ENCODE measurements at places on chromosomes 1 and 21.

- no peak for DNase-seq
Observed at GRCh38 chr1:208942394-208943130, 641.0 kb upstream of the CAMK1G start.

DNA sequence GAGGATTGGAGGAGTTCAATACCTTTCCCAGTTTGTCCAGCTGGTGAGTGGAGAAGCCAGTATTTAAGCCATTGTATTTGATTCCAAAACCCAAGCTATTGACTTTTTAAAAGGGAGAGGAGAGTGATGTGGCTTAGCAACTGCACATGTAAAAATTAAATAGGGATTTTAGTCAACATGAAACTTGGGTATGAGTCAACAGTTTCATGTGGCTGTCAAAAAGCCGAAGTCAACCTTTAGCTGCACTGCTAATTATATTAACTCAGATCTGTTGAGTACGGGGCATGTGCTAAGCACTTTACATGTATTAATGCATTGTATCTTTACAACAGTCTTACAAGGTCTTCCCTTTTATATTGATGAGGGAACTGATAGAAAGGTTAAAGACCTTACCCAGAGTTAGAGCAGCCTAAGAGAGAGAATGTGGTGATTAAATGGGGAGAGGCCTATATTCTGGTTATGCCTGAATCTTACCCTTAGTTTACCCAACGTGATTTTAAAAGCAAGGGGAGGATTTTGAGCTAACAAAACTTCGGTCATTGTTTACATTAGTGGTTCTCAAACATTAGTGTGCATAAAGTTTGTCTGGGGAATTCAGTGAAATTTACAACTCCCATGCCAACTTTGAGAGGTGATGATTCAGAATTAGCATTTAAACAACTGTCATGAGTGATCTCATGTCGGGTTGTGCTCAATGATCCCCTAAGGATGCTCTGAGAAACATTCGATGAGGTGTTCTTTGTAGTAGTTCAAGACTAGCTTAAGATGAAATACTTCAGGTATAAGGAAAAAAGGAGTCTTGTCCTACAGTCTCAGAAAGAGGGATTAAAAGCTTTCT lies 6.9 kb upstream of the SLC35F3 start:
- DNase-seq = no peak

GRCh38 chr1:214296860-214297745 lies 16.1 kb downstream of the SMYD2 start:
- no peak for DNase-seq

DNA sequence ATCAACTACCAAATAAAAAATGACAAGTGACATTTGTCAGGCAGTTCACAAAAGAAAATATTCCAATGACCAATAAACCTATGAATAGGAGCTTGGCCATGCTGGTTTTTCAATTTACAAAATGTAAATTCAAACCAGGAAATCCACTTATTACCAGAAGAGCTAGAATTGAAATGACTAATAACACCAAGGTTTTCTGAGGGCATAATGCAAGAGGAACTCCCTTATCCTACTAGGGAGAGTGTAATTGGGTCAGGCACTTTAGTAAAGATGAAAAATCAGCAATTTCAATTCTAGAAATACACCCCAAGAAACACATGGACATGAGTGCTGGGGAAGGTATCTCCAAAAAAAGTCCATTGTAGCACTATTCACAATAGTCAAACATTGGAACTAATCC lies 16.7 kb upstream of the TIAM1 start:
- DNase-seq = no peak

GRCh38 chr1:23506376-23507107 lies 22.6 kb upstream of the ASAP3 start:
- no peak for DNase-seq

DNA sequence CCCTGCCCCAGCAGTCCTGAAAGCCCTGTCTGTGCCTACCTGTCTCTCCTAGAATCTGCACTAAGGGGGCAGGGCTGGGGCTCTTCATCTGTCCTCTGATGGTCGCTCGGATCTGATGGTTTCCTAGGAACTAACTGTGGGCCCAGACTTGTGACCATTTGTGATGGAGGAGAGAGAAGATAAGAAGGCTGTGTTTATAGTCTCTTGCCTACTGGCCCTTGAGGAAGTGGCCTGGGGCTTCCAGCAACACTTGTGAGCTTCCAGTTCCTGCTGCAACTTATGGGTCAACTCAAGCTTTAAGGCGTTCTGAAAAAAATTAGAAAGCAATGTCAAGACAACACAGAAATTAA lies 53.2 kb upstream of the SYNC start:
- no peak for DNase-seq

DNA sequence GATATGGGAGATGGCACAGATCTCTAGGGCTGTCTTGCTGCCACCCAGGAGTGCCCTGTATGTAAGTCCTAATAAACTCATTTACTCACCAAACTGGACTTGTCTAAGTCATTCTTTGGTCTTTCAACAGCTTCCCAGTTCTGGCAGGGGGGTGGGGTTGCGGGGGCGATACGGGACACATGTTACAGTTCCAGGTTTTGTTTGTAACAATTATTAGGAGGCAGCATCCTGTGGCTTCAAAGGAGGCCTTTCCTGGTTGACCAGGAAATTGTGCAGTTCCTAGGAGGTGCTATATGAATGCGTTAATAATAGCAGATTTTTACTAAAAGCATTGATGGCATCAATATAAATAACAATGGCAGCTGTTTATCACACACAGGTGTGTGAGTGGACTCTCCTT lies 42.7 kb upstream of the TRIM45 start:
- DNase-seq = no peak

- DNase-seq = no peak
Observed at GRCh38 chr1:15838721-15839120, 8.8 kb upstream of the SPEN start.

DNA sequence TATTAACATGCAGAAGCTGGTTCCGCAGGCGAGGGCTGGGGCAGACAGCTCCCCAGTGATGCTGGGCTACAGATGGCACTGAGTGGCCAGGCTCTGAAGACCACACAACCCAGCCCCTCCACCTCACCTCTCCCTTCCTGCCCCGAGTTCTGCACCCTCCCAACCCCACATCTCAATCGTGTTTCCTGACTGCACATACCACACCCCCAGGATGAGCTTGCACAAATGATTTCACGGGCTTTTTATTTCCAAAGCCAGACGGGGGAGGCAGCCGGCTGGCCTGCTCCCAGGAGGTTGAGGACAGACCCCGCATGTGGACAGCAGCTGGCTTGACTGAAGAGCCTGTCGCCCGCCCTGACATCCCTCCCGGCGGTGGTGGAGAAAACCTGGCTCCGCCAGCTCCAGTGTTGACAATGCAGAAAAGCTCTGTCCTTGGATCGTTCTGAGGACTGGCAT lies 21.4 kb upstream of the ALDH4A1 start:
- no peak for DNase-seq

DNA sequence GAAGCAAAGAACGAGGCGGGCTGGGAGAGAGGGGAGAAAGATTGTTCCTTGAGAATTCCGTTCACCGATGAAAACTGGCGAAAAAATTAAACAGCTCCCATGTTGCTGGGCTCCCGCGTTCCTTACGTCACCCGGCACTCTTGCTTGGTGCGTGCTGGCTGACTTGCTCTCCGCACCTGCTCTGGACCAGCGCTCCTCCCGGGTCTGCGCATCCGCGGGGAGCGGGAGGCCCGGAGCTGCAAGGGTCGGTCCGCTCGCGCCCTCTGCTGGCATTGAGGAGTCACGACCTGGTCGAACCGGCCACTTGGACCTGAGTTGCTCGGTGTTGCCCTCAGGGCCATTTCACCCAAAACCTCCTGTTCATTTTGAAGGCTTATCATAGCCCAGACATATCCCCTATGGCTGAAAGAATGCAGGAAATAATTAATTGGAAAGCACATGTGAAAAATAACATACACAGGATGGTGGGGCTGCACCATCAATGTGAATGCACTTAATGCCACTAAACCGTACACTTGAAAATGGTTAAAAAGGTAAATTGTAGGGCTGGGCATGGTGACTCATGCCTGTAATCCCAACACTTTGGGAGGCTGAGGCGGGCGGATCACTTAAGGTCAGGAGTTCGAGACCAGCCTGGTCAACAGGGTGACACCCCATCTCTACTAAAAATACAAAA lies 98.9 kb upstream of the BACE2 start:
- peak; percentile 63 for DNase-seq

- DNase-seq = no peak
Observed at GRCh38 chr1:243474906-243475305, 219.1 kb downstream of the SDCCAG8 start.

DNA sequence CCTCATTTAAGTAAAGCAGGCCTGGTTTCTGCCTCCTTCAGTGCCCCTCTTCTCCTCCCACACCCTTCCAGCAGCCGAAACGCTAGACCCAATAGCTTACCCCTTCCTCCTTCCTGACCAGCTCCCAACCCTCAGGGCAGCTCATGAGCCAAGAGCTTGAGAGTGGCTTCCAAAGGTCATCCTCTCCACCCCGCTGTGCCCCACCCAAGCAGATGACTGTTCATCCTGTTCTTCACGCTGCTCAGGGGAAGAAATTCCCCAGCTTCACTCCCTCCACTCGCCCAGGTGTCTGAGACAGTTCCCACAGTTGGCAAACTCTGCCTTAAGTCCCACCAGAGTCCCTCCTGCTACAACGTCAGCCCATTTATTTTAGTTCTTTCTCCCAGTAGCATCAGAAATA lies 23.4 kb downstream of the ARHGEF19 start:
- DNase-seq = no peak

DNA sequence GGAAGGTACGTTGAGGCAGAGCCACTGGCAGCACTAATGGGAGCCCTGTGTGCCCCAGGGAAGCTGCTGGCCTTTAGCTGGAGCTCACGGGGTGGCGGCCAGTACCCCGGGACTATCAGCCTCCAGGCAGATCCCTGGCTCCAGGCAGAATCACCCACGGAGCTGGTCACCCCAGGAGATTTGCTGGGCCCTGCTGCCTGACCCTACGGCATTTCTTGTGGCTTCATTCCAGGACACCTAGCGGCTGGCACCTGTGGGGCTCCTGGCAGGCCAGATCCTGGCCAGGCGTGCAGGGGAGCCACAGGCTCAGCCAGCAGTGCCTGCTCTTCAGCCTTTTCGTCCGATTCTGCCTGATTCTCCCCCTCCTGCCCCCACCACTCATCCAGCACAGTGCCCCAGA lies 7.1 kb downstream of the PADI1 start:
- no peak for DNase-seq

DNA sequence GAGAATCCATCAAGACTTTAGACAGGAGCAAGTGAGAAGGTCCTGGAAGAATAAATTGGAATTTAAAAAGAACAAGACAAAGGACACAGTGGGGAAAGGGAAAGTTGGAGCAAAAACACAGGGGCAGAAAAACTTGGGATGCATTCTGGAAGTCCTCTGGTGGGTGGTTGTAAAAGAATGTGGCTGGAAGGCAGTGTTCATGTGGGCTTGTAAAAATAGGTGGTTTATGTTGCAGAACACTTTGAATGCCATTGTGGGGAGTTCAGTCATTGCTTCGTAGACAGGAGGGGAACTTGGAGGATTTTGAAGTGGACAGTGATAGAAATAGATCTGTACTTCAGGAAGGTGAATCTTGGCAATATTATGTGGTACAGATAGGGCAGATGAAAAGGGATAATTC lies 15.2 kb downstream of the KIF1B start:
- no peak for DNase-seq

DNA sequence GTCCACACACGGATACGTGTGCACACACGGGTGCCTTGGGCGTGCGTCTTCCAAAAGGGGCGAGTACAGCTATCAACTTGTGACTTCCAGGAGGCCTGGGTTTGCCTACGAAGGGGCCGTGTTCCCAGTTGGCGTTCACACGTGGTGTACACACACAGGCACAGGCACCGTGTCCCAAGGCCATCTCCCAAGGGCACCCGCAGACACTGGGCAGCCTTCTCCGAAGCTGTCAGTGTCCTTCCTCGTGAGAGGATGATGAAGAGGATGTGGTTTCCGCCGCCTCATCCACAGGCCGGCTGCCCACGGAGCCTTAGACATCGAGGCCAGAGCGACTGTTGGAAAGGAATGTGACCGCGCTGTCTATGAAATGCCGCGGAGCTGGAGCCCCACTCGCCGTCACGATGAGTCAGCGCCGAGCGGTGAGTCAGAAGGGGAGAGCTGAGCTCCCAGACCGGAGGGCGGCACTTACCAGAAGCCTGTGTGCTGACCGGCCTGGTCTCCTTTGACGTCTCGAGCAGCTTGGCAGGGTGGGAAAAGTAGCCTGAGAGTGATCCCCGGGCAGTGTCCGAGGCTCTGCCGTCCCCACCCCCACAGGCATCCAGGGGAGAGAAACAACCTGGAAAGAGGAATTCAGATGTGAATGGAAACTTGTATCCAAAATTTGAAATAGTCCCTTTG lies 141.4 kb upstream of the ARHGEF16 start:
- DNase-seq = peak; percentile 58

DNA sequence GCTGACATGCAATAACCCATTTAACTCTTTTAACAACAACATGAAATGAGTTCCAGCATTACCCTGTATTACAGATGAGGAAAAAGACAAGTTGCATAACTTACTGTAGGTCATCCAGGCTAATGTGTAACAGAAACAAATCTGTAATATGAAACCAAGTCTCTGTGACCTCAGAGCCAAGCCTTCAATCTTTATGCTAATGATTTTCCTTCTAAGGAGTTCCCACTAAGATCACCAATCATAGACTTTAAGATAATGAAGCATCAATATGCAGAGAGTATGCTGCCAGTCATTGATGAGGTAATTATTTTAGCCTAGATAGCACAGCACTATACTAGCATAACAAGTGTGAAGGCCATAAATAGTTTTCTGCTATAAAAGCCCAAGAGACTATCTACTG lies 35.6 kb upstream of the RNPC3 start:
- DNase-seq = no peak

DNA sequence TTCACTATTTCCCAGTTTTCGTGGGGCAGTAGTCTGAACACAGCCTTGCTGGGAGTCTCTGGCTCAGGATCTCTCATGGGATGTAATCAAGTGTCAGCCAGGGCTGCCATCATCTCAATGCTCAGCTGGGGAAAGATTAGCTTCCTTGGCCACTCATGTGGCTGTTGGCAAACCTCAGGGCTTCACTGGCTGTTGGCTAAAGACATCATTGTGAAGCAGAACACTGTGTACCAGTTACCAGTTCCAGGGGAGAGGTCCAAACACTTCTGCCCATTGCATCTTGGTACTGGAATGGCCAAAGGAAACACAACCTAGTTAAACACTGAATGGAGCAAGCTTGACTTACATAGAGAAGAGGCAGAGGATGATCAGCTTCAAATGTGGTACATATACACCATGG lies 33.7 kb downstream of the AADACL4 start:
- no peak for DNase-seq

DNA sequence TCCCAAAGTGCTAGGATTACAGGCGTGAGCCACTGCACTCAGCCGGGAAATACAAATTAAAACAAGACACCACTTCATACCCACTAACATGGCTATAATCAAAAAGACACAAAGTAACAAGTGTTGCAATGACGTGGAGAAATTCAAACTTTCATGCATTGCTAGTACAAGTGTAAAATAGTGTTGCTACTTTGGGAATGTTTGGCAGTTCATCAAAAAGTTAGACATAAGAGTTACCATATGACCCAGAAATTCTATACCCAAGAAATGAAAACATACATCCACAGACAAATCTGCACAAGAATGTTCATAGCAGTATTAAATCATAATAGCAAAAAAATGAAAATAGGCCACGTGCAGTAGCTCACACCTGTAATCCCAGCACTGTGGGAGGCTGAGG lies 16.4 kb downstream of the FOXJ3 start:
- no peak for DNase-seq

- DNase-seq = no peak
Observed at GRCh38 chr1:53297195-53297594, 30.7 kb downstream of the LRP8 start.

- DNase-seq = no peak
Observed at GRCh38 chr1:230794431-230794830, 47.2 kb downstream of the CAPN9 start.

GRCh38 chr1:76390456-76390855 lies 315.9 kb downstream of the ST6GALNAC3 start:
- DNase-seq = no peak

GRCh38 chr1:205421798-205422197 lies at the start of gene LEMD1:
LEMD1 (minus strand) TSS chr1:205422056; CDS start chr1:205420536, 1,520 bp downstream.
- DNase-seq = no peak
